Activated CD4-positive, alpha-beta T cell treated with anti-CD3 and anti-CD28 coated beads, Interleukin-2, amount 50 U/mL, for 48 hours (primary cell): ENCODE measurements at places on chromosomes 13 and 19.

DNA sequence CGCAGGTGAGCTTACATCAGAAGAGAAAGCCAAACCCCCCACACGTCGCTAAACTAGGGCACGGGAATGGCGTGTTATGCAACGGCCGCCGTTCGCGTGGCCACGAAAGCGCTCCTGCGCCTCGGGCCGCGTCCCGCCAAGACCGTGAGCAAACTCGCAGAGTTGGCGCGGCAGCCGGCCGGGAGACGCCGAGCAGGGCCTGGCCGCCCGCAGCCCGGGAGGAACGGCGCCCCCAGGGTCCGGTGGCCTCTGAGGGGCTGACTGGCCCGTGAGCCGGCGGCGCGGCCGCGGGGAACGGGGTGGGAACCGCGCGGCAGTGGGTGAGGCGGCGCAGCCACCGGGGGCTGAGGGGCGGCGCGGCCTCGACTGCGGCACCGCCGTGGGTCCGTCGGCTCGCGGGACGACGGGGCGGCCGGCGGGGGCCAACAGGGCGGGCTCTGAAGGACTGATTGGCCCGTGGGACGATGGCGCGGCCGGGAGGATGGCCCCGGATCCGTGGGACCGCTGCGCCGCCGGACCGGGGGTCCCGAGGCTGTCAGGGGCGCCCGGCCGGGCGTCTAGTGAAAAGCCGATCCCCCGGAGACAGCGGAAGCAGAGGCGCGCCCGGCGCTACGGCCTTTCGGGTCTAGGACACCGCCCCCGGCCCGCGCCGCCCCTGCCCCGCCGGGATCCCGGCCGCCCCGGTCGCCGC, 903 bp downstream of the LATS2 start:
- no peak for DNase-seq

- DNase-seq: no peak
Measured at GRCh38 chr13:33859691-33860303, 41.8 kb downstream of the RFC3 start.

DNA sequence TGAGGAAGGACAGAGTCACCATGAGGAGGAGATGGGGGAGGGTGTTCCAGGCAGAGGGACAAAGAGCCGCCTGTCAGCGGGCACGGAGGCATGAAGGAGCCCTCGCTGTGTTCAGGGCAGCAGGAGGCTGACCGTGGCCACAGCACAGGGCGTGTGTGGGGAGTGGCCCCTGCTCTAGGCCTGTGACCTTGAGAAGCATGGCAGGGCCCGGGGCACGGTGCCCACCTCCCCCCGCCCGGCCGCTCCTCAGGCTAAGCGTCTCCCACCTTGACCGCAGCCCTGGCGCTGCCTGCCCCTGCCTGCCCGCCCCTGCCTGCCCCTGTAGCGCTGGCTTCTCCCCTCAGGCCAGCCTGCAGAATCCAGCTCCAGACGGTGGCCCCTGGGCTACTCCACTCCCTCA, 11.6 kb downstream of the MAP2K2 start:
- DNase-seq: no peak

- DNase-seq: no peak
Measured at GRCh38 chr13:23865026-23865425, 24.2 kb downstream of the MIPEP start.
